ENCODE measurements at places on chromosomes 7 and 10. TPM values are rescaled to one million over a fixed set of nuclear protein-coding genes. Genes with fewer than 3 reads are reported as not detected.

CCDC201 gene
- not detected for total RNA-seq

NDUFB8 gene
- 242 TPM for total RNA-seq

LIPM gene
- not detected for total RNA-seq

SPDYE1 gene
- not detected for total RNA-seq

DNA sequence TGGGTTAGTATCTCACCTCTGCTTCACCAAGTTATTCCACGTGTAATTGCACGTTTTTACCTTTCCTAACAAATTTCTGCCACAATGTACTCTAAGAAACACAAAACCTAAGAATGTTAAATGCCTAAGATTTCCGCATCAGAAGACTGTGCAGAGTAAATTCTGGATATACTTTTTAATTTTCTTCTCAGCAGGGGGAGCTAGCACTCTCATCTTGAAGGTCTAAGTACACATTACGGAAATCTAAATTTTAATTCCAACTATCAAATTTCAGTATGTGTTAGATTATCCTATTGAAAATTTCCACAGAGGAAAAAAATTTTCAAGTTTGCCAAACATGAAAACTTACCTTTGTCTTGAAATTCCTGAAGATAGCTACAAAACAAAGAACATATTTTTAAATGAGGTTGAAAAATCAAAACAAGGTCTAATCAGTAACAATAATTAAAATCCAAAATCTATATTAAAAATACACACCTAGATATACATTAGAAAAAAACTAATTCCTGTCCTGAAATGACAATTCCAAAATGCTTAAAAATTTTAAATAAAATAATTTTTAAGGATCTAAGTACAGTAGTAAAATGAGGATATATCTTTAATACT lies 10.5 kb downstream of the SKAP2 start:
- peaks cover 3% of the 10 kb centered on the region for H3K4me1 ChIP-seq
- no peak overlapping the region for H3K27ac ChIP-seq
- peaks cover 63% of the 10 kb centered on the region for H3K27me3 ChIP-seq
- DNase-seq = no peak
- H3K4me3 ChIP-seq = no peak overlapping the region
- H3K36me3 ChIP-seq = no peaks in the 10 kb centered on the region

DNA sequence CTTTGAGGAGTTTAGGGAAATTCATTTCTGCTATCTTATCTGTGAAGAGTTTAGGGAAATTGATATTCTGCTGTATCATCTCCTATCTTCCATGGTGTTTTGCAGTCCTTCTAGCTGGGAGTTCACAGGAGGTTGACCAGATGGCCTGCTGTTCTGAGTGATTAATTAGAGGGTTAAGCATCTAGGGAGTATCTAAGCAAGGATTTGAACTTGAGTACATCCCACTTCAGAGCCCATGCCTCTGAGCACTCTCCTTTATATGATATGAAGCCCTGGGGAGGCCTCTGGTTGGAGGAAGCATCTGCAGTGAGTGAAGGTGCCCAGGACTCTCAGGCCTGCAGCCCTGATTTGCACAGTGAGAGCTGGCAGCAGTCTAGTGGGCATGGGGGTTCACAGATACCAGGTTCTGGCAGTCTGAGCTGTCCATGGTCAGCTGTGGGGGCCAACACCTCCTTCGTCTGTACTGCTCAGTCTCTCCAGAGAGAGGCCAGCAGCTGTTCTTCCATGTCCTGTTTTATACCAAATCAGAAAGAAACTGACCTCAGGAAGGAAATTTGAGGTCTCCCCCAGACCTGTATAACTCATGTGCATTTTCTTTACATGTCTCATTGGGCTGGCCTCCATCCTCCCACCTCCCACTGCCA lies 156.9 kb downstream of the PLCE1 start:
- H3K27me3 ChIP-seq = no peaks in the 10 kb centered on the region
- peaks cover 9% of the 10 kb centered on the region for H3K36me3 ChIP-seq
- no peak overlapping the region for H3K27ac ChIP-seq
- H3K4me3 ChIP-seq = no peak overlapping the region
- H3K4me1 ChIP-seq = peaks cover 3% of the 10 kb centered on the region

- H3K27ac ChIP-seq = peak within 1 kb of the TSS; percentile 93
- H3K27me3 ChIP-seq = no peaks in the 10 kb centered on the region
- H3K4me3 ChIP-seq = peak within 1 kb of the TSS; percentile 95
- peaks cover 11% of the 10 kb centered on the region for H3K4me1 ChIP-seq
- no peaks in the 10 kb centered on the region for H3K36me3 ChIP-seq
Observed at GRCh38 chr10:24208661-24209431, at the start of gene KIAA1217. Gene KIAA1217 (plus strand): TSS chr10:24209138. CDS start chr10:24209194, 56 bp downstream.

DNA sequence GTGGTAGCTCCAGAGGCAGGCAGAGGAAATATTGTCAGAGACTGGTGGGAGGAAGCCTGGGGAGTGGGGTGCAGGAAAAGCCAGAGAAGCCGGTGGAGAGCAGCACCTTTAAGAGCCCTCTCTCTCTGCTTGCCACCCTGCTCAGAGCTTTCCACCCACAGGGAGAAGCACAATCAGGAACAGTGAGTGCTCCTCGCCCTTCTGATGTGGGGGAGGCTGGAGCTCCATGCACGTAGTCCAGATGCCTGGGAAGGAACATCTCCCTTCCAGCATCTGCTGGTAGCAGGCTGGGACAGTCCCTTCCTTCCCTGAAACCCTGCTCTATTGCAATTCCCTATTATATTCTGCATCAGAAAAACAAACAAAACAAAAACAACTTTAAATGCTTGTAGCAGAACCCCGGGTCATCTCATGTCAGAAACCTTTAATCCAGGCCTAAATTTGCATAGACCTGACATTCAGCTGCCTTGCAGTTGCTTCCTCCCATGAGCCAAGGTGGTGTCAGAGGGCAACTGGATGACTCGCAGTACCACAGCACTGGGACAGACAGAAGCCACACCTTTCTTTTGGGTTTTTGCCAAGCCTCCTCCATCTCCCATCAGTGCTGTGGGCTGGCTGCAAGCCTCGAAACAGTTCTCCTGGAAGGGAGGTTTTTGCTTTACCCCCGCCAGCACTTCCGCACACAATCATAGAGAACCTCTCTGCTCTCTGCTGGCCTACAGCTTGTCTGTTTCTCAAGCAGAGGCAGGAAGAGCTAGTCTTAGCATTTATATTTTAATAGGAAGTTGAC lies 13.1 kb downstream of the AVPI1 start:
- DNase-seq = no peak
- no peaks in the 10 kb centered on the region for H3K27me3 ChIP-seq
- peaks cover 55% of the 10 kb centered on the region for H3K36me3 ChIP-seq
- H3K4me3 ChIP-seq = no peak overlapping the region
- H3K4me1 ChIP-seq = no peaks in the 10 kb centered on the region
- no peak overlapping the region for H3K27ac ChIP-seq

DNA sequence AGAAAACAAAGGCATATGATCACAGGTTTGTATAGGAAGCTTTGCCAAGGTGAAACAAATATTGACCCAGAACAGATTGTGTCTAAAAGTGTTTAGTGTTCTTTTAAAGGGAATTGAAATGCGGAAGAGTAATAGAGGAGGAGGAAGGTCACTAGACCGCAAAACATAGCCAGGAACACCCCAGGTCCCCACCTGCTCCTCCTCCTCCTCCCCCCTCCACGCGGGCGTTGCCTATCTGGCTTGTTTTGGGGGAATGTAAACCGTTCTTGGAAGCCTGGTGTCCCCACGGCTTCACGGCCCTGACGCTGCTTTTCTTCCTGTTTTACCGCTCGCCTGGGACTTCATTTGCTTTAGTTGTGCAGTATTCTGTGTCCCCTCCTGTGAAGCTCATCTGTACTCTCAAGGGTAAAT lies 81.0 kb upstream of the PFKP start:
- DNase-seq = no peak
- H3K4me1 ChIP-seq = no peaks in the 10 kb centered on the region
- H3K36me3 ChIP-seq = no peaks in the 10 kb centered on the region
- H3K27me3 ChIP-seq = no peaks in the 10 kb centered on the region
- no peak overlapping the region for H3K27ac ChIP-seq

GRCh38 chr7:150621376-150621775 lies 10.8 kb downstream of the GIMAP6 start:
- DNase-seq = no peak
- peaks cover 35% of the 10 kb centered on the region for H3K27me3 ChIP-seq
- H3K4me1 ChIP-seq = no peaks in the 10 kb centered on the region
- no peak overlapping the region for H3K27ac ChIP-seq

- H3K36me3 ChIP-seq = no peaks in the 10 kb centered on the region
- DNase-seq = no peak
- no peaks in the 10 kb centered on the region for H3K4me1 ChIP-seq
Observed at GRCh38 chr7:114720725-114721124, 201.2 kb upstream of the MDFIC start.

GRCh38 chr7:41984888-41985287 lies 252.1 kb downstream of the GLI3 start:
- no peak for DNase-seq
- H3K27me3 ChIP-seq = no peaks in the 10 kb centered on the region
- no peak overlapping the region for H3K4me3 ChIP-seq
- no peaks in the 10 kb centered on the region for H3K36me3 ChIP-seq
- H3K4me1 ChIP-seq = no peaks in the 10 kb centered on the region

- H3K36me3 ChIP-seq = no peaks in the 10 kb centered on the region
- DNase-seq = no peak
- no peaks in the 10 kb centered on the region for H3K27me3 ChIP-seq
Observed at GRCh38 chr10:76991621-76992020, 646.0 kb downstream of the KCNMA1 start.

GRCh38 chr10:124418726-124419501 lies at the start of gene OAT:
Gene OAT (minus strand): TSS chr10:124418923. CDS start chr10:124412171, 6,752 bp downstream.
- peaks cover 7% of the 10 kb centered on the region for H3K27me3 ChIP-seq
- no peaks in the 10 kb centered on the region for H3K4me1 ChIP-seq
- peaks cover 9% of the 10 kb centered on the region for H3K36me3 ChIP-seq

- no peak for DNase-seq
- H3K27ac ChIP-seq = no peak overlapping the region
- H3K27me3 ChIP-seq = no peaks in the 10 kb centered on the region
- H3K4me1 ChIP-seq = no peaks in the 10 kb centered on the region
- peaks cover 32% of the 10 kb centered on the region for H3K36me3 ChIP-seq
- H3K4me3 ChIP-seq = no peak overlapping the region
Observed at GRCh38 chr10:122931088-122931906, 20.9 kb downstream of the FAM24A start.

GRCh38 chr7:84985073-84985784 lies 201.6 kb downstream of the SEMA3D start:
- no peaks in the 10 kb centered on the region for H3K36me3 ChIP-seq
- no peak overlapping the region for H3K27ac ChIP-seq
- H3K4me3 ChIP-seq = no peak overlapping the region
- peaks cover 2% of the 10 kb centered on the region for H3K4me1 ChIP-seq
- no peak for DNase-seq
- no peaks in the 10 kb centered on the region for H3K27me3 ChIP-seq

Data from endodermal cell (in vitro differentiated cells).